Retina (tissue), 1 donor: ENCODE measurements at places on chromosomes 16 and 17.

DNA sequence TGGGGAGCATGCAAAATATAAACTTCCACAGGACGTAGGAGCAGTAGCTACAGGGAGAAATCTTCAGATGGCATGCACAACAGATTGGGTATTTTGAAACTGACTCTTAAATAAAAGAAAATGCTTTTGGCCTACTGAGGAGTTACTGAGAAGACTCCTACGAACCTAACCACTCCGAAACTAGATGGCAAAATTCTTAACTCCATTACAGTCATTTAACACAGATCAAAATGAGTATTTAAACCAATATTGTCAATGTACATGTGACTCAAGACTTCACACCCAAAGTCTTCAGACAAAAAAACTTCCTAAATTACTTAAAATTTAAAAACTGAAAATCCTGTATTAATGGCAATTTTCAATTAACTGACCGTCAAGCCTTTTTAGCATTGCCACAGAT is 8.4 kb upstream of the TERB1 start:
- no peak for DNase-seq

- DNase-seq, result no peak
Measured at GRCh38 chr16:69701866-69702265, 24.5 kb downstream of the NQO1 start.

DNA sequence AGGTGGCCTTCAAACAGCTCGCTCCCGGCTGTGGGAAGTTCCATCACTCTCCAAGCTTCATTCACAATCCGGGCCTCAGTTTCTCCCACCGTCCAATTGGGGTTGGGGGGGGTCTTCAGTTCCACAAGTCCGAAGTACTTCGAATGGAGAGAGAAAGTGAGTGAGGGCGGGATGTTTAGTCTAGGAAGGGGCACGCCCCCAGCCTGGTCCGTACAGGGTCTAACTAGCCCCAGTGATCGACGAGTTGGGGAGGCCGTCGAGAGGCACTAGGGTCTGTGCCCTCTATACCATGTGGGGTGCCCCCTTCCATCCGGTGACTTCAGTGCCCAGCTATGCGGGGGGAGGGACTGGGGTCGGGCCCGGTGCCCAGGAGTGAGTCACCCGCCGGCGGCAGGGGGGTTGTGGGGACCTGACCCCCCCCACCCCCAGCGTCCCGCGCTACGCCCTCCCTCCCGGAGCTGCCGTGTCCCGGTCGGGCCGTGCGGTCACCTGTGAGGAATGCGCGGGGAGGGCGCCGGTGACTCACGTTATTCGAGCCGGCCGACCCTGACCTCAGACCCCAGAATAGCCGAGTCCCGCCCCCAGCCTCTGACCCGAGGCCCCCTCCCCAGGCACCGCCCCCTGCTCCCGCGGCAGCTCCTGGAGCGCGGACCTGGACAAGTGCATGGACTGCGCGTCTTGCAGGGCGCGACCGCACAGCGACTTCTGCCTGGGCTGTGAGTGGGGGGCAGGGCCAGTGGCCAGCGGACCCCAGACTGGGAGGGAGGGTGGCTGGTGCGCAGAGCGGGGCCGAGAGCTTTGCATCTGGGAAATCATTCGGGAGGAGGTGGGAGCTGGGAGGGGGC is 658 bp downstream of the TNFRSF12A start:
- no peak for DNase-seq

GRCh38 chr16:81779536-81780320 is 637 bp downstream of the PLCG2 start:
- peak; percentile 43 for DNase-seq

DNA sequence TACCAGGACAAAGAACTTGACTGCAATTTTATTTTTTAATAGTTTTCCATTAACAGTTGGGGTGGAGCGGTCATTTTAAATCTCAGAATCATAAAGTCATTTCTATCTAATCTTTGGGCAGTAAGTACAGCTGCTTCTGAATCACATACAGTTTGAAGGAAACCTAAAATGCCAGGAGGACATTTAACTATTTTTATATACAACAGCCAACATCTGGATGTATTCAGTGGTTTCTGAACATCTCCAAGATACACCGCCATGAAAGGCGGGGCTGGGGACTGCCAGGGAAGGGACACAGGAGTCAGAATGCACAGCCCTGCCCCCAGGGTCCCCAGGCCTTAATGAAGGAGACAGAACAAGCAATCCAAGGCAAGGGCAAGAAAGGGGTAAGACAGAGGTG is 392.3 kb downstream of the SLC39A11 start:
- no peak for DNase-seq

- peak; percentile 87 for DNase-seq
Measured at GRCh38 chr17:35930211-35931065, at the start of gene RDM1. Gene RDM1 (minus strand): TSS chr17:35930773. CDS start chr17:35930727, 46 bp downstream.

DNA sequence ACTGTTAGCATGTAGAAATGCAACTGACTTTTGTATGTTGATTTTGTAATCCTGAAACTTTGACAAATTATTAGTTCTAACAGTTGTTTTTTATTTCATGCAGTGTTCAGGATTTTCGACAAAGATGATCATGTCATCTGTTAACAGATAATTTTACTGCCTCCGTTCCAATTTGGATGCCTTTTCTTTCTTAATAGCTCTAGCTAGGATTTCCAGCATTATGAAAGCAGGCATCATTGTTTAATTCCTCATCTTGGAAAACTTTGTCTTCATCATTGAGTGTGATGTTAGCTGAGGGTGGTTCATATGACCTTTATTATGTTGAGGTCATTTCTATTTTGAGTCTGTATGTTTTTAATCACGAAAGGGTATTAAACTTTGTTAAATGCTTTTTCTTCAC is 31.9 kb downstream of the RMI2 start:
- no peak for DNase-seq

GRCh38 chr16:27353853-27354252 is 40.1 kb downstream of the IL4R start:
- no peak for DNase-seq

DNA sequence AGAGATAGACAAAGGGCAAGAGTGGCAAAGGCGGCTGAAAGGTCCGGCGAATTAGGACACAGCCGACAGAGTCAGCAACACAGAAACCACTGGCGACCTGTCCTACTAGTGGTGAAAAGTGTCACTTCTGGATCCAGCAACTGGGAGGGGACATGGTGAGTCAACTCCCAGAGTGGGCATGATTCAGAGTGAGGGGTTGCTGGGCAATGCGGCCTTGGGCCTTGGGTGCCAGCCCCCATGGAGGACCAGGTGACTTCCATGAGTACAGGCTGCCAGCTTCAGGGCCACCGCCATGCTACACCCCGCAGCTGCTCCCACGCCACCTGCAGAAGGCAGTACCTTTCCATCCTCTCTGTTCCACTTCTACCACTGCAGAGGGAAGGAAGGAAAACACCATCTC is 110.6 kb downstream of the ZFHX3 start:
- no peak for DNase-seq

GRCh38 chr17:20993863-20994778 is 48.7 kb downstream of the USP22 start:
- DNase-seq, result no peak
